ENCODE measurements at places on chromosomes 7 and 10.

- DNase-seq = no peak
Observed at GRCh38 chr7:22348379-22348778, 8.6 kb downstream of the RAPGEF5 start.

DNA sequence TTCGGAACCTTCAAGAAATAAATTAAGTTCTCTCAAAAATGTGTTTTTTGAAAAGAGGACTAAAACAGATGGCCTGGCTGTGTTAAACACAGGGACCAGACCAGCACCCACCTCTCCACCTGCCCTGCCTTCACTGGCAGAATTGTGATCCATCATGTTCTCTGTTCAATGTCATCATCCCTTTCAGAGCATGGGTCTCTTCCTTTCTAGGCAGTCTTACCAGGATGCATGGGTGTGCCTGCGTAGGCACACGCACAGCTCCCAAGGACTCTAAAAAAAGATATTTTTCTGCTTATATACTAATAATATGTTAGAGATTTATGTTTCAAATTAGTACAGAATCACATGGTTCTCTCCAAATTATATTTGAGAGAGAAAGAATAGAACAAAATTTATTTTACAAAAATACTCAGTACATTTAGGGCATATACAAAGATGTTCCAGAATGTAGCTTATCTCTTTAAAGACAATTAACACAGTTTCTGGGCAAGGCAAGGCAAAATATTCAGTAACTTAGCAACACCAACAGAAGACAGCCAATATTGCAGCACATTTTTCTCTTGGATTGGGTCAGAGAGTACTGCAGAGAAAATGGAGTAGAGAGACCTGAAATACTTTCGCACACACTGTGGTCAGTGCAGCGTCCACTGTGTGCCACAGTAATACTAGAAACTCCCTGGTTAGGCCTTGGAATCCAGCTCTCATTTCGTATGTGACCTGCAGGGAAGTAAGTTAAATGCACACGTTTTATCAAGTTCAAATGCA is 52.8 kb downstream of the EGFR start:
- no peak for DNase-seq

DNA sequence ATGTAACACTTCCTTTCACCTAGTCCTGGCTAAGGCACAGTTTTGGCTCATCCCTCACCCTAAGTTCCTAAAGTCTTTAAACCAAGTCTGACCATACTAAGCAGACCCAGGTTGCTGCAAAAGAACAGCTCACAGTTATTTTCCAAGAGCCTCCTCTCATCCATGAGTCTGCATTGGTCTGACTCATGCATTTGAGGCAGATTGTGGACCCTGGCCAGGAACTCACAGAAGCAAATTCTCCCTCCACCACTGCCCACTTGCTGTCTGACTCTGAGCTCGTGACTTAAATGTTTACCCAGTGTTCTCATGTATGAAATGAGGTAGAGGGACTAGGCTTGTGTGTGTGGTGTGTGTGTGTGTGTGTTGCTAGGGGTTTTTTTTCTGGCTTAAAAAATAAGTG is 1272.8 kb downstream of the TYW1 start:
- DNase-seq = no peak

- DNase-seq = no peak
Observed at GRCh38 chr7:46212425-46213153, 291.5 kb upstream of the IGFBP3 start.

DNA sequence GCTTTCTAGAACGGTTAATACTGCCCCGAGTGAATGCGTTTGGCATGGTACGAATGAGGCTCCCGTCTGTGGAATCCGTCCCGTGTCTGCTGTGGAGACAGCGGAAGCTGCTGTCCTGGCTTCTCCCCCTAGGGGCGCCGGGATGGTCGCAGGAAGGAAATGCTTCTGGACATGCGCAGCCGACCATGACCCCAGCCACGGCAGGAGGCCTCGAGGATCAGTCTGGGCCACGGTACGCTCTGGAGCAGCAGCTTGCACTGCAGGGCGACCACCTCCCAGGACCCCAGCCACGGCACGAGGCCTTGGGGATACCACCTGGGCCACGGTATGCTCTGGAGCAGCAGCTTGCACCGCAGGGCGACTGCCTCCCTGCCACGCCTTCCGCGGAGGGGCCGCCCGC is 107.9 kb downstream of the CYTH3 start:
- DNase-seq = no peak

- DNase-seq = no peak
Observed at GRCh38 chr7:33874943-33875342, 30.4 kb upstream of the BMPER start.

DNA sequence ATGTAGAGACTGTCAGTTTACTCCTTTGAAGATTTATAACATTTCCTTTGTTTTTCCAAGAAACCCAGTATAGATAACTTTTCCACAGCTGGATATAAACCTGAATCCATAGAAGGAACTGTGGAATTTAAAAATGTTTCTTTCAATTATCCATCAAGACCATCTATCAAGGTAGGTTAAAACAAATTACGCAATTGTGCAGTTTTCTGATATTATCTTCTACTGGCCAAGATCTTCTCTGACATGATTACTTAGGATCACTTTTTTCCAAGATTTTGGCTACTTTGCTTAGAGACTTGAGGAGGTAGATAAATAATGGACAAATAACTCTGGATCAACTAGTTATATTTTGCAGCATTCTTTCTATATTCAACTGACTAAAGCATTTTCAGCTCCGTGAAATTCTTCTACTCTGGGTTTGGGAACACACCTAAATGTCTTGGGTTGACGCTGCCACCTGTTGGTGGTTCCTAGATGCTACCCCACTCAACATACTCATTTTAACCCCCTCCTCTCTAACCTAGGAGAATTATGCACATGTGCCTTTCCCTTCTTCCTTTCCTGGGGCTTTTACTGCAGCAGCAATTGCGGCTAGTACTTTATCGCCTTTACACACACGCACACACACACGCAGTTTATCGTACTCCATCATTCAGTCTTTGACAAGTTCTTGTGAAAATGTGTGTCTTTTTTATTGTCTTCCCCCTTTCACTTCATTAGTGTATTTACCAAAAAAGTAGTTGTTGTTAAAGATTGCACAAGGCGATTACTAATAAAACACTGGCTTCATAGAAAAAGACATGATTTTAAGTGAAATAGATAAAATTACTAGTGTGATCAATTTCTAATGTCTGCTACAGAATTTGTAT is 32.7 kb downstream of the ABCB5 start:
- no peak for DNase-seq

DNA sequence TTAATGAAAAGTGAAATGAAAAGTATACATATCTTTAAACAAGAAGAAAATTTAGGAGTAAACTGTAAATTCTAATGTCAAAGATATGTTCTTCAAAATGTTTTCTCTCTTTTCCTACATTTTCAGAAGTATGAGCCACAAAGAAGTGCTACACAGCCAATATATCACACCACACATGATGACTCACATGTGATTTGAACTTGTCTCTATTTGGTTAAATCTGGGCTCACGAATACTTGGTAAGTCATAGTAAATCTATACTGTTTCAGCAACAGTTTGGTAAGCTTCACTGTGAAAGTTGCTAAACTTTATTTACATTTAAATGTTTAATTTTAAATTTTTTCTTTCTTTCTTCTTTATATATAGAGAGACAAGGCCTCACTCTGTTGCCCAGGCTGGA is 380.6 kb upstream of the IGFBP3 start:
- DNase-seq = no peak

GRCh38 chr7:157352516-157352915 is 15.7 kb downstream of the DNAJB6 start:
- no peak for DNase-seq

DNA sequence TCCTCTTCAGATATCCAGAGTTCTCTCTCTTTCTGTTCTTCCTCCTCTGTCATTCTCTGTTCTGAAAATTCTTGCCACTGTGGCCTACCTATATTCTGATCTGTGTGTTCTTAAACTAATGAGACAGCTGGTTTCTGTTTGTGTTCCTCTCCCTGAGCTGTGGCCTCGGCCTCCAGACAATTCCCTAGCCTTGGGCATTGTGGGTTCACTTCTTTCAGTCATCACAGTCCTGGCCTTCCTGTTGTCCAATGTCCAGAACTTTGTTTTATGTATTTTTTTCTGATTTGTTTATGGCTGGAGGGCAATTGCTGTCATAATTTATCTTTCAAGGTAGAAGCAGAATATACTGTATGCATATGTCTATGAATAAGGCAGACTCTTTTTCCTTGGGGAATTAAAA is 173.2 kb upstream of the MTPN start:
- no peak for DNase-seq

All from stimulated activated CD8-positive, alpha-beta memory T cell treated with anti-CD3 and anti-CD28 coated beads, Interleukin-7, amount 100 ng/mL, for 48 hours (primary cell).